NCI-H1092 treated with DMSO at 0.1 percent for 48 hours (cell line): ENCODE measurements at places on chromosomes 2 and 18.

GRCh38 chr2:72581560-72582181 lies 244.2 kb downstream of the EXOC6B start:
- DNase-seq = no peak

GRCh38 chr2:3500326-3500899 lies 18.9 kb downstream of the ADI1 start:
- no peak for DNase-seq

DNA sequence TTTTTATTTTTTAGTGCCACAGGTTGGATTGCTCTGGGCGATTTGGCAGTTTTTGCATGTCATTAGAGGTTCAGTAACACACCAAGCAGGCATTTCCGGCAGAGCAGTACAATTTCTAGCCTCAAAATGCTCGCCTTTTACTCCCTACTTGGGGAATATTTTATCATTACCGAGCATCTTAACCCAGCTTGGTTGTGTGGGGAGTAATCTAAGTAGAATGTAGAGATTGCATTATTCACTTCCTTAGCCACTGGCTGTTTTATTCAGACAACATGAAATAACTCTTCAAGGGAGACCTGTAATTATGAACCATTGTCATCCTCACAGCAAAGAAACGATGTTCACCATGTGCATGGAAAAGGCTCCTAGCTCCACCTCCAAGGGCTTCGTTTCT lies 13.1 kb downstream of the GRP start:
- no peak for DNase-seq

DNA sequence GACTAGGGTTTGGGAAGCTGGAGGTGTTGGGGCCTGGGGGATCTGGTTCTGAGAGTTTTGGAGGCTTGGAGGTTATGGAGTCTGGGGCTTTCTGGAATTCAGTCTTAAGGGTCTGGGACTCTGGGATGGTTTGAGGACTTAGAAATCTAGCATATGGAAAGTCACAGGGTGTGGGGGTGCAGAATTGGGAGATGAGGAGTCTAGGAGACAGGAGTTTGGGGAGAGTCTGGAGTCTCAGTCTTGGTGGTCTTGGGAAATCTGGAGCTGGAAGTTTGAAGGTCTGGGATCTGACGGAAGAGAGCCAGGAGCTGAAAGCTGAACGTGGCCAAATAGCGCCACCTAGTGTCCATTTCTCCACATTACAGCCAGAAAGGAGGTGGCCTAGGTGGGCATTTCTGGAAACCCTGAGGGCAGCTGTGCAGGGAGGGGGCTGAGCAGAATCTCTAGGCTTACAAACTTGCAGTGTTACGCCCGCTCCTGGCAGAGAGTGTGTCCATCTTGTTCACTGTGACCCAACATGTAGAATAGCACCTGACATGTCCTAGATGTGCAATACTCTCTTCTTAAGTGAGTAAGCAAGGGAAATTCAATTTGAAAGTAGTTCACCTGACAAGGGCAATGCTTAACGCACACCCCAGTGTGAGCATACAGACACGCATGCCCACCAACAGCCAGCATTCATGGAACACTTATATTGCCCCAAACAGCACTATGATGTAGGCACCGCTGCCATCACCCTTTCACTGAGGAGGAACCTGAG lies 204.8 kb downstream of the TFCP2L1 start:
- peak; percentile 53 for DNase-seq

DNA sequence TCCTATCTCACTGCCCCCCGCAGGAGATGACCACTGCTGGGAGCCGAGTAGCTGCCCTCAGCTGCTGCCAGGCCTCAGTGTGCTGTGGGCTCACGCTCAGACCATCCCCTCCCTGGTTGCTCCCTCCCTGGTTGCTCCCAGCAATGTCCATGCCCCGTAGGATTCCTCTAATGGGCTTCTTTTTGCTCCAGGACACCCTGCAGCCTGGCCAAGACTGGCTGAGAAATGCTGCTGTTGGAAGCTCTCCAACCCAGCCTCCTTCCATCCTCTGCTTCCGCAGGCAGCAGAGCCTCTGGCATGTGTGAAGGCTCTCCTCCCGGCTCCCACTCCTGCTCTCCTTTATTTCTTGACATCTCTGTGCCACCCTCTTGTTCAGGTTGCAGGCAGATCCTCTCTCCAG lies 48.6 kb downstream of the SOX11 start:
- DNase-seq = no peak

DNA sequence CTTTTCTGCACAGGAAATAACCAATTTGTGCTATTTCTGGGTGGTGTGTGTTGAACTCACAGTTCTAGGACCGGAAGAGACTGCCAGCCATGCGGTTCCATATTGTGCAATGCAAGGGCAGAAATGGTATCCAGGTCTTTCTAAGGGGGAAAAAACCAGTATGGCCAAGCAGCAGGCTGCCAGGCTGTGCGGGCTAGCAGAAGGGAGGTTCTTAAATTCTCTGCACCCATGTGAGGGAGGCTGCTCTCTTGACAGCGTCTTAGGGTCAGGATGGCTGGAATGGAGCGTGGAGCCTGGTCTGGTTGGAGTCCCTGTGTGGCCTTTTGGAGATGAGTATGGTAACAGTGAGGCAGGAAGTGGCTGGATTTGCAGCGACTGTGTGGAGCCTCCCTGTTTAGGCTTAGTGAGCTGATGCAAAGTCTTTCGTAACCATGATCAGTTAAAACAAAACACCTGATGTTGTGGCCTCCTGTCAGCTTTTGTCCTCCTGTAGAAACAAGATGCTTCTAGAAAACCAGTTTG lies 52.6 kb downstream of the NCK2 start:
- no peak for DNase-seq

GRCh38 chr2:31302940-31303563 lies 69.1 kb downstream of the EHD3 start:
- DNase-seq = no peak

- DNase-seq = no peak
These were observed 8.7 kb downstream of the IMPA2 start for GRCh38 chr18:11989966-11990380.

DNA sequence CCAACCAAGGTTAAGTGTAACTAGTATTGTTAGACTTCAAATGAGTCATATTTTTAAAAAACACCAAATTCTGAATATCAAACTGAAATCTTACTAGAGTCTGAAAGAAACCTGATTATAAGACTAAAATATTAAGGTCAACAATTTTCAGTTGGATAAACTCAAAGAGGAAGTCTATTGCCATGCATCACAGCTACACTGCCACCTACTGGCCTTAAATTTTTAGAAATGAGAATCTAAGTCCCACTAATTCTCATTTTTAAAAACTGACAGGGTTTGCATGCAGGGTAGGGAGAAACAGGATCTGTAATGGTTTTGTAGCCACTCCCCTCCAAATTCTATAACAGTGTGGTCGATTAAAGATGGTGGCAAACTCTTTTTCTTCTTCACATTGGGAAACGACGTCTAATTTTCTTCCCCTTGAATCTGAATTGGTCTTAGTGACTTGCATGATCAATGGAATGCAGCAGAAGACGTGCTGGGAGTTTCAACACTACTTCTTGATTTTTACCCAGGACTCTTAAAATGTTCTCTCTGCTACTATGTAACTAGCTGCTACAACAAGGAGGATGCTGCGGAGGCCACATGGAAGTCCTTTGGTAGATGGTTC lies 176.1 kb upstream of the SESTD1 start:
- DNase-seq = peak; percentile 10

DNA sequence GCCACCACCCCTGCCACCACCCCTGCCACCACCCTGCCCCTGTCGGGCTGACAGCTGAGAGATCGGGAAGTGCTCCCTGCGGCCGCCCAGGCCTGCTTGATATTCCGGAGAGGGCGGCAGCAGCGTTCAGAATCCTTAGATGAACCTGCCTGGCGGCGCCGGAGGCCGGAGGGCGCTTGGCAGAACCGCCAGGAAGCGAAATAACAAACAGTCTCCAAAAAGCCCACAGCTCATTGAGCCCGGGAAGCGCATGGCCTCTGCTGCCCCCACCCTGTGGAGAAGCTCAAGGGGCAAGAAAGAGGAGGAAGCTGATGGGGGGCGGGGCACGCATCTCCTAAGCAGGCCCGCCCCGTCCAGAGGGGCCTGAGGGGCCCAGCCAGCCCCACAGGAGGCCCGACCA lies 92.2 kb upstream of the MBOAT2 start:
- DNase-seq = no peak

DNA sequence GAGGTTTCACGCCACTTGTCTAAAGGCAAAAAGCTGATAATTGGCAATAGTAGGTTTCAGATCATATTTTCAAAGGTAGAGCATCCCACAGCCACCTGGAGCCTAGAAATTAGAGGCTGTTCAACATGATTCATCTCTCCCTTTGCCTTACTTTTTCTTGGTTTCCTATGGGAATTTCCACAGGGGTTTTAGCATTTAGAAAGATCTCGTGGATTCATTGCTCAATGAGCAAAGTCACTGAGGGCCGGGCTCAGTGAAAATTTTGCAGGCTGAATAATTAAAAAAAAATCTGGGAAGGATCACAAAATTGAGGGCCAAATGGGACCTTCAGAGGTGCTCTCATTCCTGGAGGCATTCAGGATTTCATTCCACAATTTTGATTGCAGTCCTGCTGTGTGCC lies 137.1 kb downstream of the VAPA start:
- DNase-seq = no peak

GRCh38 chr2:145691659-145692058 lies 1171.7 kb upstream of the ZEB2 start:
- no peak for DNase-seq

GRCh38 chr2:46188041-46188716 lies 109.0 kb upstream of the EPAS1 start:
- DNase-seq = no peak

DNA sequence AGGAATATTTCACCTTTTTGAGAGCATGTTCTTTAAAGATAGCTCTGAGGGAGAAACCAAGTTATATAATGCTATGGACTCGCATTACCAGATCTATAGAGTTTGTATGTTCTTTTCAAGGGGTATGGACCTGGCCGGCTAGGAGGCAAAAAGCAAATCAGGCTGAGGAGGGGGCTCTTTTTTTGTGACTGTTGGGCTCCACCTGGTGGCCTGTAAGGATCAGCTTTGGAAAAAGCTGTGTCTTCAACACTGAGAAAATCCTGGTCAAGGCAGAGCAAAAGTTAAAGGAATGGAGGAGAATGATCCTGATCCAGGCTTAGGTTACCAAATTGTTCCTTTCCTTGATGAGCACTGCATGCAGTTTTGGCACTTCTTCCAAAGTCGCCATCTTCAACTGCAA lies 180.5 kb downstream of the DIS3L2 start:
- peak; percentile 23 for DNase-seq

- DNase-seq = no peak
These were observed 514 bp upstream of the EPB41L5 start for GRCh38 chr2:120012363-120012762.

GRCh38 chr2:118246726-118247125 lies 158.5 kb downstream of the INSIG2 start:
- no peak for DNase-seq

- DNase-seq = peak; percentile 2
These were observed 128.1 kb upstream of the PDE1A start for GRCh38 chr2:182554950-182555349.

GRCh38 chr2:10016001-10016801 lies 27.1 kb upstream of the KLF11 start:
- no peak for DNase-seq

DNA sequence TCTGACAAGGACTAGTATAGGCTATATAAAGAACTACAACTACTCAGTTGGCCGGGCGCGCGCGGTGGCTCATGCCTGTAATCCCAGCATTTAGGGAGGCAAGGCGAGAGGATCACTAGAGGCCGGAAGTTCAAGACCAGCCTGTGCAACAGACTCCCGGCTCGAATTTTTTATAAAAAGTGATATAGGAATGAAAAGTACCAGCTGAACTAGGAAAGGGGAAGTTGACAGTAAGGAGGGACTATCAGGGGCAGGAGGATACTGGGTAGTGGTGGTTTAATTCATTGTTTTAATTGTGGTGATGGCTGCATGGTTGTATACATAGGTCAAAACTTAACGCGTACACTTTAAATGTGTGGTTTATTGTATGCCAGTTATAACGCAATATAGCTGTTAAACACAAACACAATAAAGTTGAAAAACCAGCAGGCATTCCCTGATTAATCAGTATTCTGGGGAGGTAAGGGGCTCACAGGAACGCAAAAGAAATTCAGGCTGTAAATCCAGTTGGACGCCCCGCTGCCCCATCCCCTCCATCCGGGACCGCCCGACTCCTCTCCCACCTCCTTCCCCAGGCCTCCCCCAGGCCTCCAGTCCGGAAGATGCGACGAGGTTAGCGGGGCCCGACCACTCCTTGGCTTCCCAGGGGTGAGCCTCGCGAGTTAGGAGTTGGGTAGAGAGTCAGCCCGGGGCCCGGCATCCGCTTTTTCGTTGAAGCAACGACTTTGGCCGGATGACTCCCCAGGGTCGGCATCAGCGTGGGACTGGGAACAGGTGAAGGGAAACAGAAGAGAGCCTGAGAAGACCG lies 746 bp upstream of the POLR1B start:
- DNase-seq = peak; percentile 80

- no peak for DNase-seq
These were observed 344.5 kb downstream of the LRRTM1 start for GRCh38 chr2:79960035-79960434.

DNA sequence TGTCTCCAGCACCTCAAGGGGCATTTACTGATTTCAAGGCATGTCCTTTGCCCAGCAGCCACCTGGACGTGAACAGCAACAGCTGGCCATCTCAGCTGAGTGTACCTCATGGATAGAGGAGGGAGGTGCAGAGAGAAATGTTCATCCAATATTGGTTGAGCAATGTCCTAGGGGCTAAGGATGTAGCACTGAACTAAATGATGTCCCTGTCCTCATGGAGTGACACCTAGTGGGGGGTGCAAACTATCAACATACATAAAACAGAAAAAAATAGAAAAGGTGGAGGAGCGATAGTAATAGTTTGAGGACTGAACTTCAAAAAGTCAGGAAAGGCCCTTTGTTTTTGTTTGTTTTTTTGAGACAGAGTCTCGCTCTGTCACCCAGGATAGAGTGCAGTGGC lies 4.8 kb upstream of the UGGT1 start:
- DNase-seq = no peak

- DNase-seq = no peak
These were observed 40.1 kb downstream of the CRACDL start for GRCh38 chr2:98895901-98896300.

- DNase-seq = no peak
These were observed 7.4 kb upstream of the EXOC6B start for GRCh38 chr2:72833084-72833714.

- no peak for DNase-seq
These were observed 62.7 kb downstream of the ASAP2 start for GRCh38 chr2:9269295-9269694.
